ENCODE measurements at places on chromosomes 3 and 15. TPM values are rescaled to one million over a fixed set of nuclear protein-coding genes. Genes with fewer than 3 reads are reported as not detected.

DNA sequence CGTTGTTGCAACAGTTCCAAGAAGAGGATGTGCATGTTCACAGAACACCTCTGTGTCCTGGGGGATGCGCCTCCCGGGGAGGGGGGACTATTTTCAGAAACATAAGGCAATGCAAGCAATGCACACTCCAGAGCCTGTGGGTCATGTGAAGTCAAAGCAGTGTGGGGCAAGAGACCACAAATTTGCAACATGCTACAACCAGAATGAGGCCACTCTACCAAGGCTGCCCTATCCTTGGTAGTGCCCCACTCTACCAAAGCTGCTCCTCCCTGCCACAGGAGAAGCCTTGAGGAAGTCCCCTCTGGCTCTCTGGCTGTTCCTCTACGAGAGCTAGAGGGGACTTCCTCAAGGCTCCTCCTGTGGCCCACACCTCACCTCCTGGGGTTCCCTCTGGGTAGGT, 8.4 kb upstream of the NR2C2 start:
- no peak for DNase-seq

- no peak for DNase-seq
These were observed 83.9 kb upstream of the MEF2A start for GRCh38 chr15:99481951-99482230.

The DGKG gene
- total RNA-seq: 45.2 TPM

- no peak for DNase-seq
These were observed 3.0 kb upstream of the B4GALT4 start for GRCh38 chr3:119243712-119244111.

DNA sequence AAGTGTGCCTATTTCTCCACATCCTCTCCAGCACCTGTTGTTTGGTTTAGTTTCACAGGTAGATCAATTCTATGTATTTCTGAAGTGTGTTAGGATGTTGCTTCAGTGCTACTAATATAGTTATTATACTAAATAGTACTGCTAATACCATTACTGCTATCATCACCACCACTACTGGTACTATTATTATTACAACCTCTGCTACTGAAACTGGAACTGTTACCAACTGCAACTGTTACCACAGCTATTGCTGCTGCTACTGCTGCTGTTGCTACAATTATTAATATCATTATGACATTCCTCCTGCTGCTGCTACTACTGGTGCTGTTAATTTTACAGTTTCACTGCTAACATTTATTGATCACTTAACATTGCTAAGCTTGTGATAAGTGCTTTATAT, 8.3 kb upstream of the LMOD3 start:
- no peak for DNase-seq

DNA sequence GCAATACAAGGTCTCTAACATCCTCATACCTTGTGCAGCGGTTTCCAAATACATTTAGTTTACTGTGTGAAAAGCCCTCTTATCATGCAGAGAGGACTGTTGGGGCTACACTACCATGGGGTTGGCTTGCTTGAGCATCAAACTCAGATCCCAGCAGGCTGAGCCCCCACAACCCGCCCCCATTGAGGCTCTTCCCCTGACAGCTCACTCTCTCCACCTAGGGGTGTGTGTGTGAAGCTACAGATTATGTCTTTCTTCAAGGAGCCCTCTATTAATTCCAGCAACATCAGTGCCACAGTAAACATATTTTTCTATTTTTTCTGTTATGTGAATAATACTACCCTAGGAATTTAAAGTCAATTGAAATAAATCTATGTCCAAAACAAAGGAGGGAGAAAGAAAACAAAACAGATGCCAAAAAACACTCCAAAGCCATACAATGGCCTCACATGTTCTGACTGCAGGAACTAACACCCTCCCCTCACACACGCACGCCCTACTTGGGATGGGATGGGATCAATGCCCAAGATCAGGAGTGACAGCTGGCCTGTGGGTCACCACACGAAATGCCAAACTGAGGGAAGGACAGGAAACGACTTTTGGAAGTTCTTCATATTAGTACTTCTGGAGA, 14.7 kb downstream of the TM4SF4 start:
- peak; percentile 53 for DNase-seq

GRCh38 chr15:25971053-25971452, 107.9 kb upstream of the ATP10A start:
- DNase-seq: no peak

DNA sequence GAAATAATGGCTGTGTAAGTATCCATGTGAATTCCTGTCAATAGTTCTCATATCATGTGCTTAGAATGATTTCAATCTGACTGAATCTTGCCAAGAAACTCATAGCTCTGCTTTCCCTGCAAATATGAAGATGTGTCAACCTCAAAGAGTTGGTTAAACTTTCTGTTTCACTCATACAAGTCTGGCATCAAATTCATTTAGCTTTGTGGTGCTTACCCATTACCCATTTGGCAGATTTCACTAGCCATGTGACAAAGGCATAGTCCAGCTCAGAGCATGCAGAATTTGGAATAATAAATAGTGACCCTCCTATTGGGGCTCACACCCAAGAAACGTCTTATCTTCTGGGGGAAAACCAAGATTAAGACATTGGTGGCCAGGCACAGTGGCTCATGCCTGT, 256.6 kb upstream of the TPRG1 start:
- DNase-seq: no peak

DNA sequence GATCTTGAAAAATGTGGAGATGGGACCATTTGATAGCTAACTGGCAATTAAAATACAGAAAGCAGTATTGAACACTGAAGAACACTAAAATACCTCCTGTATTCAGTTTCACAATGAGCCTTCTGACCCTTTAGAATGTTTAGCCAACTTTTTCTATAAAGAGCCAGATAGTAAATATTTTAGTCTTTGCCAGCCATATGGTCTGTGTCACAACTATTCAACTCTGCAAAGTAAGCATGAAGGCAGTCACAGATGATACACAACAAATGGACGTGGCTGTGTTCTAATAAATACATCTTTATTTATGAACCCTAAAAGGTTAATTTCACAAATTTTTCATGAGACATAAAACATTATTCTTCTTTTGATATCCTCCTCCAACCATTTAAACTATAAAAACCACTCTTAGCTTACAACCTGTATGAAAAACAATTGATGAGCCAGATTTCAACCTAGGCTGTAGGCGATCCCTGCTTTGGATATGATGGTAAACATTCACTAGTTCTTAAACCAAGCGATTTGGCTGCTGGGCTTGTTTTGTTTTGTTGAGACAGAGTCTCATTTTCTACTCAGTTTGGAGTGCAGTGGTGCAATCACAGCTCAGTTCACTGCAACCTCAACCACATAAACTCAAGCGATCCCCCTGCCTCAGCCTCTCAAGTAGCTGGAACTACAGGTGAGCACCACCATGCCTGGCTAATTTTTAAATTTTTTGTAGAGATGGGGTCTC, 13.6 kb upstream of the CSPG5 start:
- DNase-seq: no peak

- DNase-seq: no peak
These were observed 17.7 kb upstream of the CGNL1 start for GRCh38 chr15:57358571-57358970.

- DNase-seq: no peak
These were observed 155.0 kb downstream of the DUT start for GRCh38 chr15:48486228-48486627.

- no peak for DNase-seq
These were observed 22.9 kb upstream of the PLXNA1 start for GRCh38 chr3:126959921-126960603.

DNA sequence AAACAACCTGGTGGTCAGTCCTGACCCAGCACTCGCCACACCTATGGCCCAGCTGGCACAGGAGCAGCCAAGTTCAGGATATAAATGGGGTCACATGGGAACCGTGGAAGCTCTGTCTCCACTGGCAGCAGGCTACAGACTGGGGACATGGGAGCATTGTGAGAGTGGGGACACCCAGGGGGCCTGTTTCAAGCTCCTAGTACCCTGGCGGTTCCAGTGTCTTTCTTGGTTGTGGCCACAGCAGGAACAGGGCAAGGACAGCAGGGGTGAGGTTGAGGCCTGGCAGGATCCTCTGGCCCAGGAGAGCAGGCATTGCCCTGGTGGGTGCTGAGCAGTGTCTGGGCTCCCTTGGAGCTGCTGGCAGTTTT, 1.9 kb downstream of the CSK start:
- DNase-seq: no peak

DNA sequence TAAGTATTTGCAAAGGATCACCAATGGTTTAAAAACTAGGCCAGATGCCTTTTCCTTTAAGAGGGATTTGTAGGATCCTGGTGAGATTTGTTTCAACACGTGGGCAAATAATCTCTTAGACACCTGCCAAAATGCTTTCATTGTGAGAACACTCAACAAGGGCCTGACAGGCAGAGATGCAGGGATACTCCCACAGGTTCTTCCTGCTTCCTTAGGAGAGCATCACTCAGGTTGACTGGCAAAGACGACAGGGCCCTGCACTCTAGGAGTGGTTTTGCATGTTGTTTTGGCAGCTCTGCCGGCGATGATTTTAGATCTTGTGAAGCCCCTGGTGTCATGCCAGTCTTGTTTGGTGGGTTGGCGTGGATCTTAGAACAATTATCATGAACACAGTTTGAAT, 184.5 kb downstream of the NR1D2 start:
- no peak for DNase-seq

DNA sequence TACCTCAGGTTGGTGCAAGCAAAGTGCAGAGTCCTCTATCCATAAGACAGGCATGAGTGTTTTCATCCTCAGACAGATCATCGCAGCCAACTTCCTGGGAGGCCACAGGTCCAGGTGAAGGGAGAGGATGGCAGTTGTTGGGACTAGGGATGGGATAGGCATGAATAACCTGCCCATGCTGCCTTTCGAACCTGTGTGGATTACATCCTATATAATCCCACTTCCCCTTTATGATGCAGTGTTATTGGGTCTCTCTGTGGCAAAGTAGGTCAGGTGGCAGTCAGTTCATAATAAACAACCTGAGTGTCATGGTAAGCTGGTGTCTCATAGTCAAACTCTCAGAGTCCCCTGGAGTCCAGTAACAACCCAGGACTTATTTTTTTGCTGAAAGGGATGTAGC, 40.4 kb downstream of the CCR3 start:
- DNase-seq: no peak

GRCh38 chr3:179695672-179696313, 43.0 kb downstream of the USP13 start:
- DNase-seq: peak; percentile 47

The LRRC2 gene
- total RNA-seq: 0.28 TPM

GRCh38 chr3:72657666-72658065, 190.6 kb downstream of the SHQ1 start:
- no peak for DNase-seq

DNA sequence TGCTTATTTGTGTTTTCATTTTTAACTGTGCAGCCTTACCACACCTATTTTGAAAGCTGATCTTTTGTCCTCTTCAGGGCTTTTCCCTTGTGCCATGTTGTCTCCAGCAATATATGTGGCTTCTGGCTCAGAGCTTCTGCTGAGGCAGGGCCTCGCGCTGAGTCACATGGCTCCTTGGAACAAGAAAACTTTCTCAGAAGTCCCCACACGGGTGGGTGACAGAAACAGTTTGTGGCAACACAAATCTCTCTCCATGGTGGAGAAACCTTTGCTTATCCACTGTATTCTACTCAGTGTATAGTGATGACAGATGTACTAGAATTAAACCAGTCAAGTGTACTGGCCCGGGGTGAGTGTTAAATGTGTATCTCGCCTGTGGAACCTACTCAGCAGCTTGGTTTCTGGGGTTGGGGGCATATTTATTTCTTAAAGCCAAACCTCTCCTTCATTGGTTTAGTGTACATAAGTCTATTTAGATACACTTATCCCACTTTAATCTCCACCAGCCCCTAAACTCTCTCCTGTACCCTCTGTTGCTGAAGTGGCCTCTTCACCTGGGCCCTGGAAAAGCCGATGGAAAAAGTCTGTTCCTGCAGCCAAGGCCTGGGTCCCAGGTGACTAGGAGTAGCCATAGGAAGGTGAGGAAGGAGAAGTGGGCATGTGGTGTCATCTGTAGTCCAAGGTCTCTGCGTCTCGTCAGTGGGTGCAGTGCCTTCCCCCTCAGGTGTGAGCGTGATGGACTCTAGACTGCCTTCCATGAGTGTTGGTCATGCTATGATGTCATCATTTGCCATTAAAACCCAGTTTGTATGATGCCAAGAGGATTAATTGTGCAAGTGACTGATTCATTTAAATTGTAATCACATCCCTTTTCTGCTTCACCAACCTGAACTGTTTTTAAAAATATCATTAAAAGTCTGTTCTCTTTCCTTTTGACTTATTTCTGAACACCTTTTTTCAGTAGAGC, 3.2 kb upstream of the FBXL22 start:
- no peak for DNase-seq

The SEMA3B gene
- total RNA-seq: 2.0 TPM

GRCh38 chr3:171126478-171127209, 100.1 kb upstream of the SLC2A2 start:
- DNase-seq: no peak

- DNase-seq: no peak
These were observed 63.0 kb upstream of the ACP3 start for GRCh38 chr3:132254076-132254755.

- no peak for DNase-seq
These were observed 36.7 kb downstream of the HMCES start for GRCh38 chr3:129315223-129315997.

DNA sequence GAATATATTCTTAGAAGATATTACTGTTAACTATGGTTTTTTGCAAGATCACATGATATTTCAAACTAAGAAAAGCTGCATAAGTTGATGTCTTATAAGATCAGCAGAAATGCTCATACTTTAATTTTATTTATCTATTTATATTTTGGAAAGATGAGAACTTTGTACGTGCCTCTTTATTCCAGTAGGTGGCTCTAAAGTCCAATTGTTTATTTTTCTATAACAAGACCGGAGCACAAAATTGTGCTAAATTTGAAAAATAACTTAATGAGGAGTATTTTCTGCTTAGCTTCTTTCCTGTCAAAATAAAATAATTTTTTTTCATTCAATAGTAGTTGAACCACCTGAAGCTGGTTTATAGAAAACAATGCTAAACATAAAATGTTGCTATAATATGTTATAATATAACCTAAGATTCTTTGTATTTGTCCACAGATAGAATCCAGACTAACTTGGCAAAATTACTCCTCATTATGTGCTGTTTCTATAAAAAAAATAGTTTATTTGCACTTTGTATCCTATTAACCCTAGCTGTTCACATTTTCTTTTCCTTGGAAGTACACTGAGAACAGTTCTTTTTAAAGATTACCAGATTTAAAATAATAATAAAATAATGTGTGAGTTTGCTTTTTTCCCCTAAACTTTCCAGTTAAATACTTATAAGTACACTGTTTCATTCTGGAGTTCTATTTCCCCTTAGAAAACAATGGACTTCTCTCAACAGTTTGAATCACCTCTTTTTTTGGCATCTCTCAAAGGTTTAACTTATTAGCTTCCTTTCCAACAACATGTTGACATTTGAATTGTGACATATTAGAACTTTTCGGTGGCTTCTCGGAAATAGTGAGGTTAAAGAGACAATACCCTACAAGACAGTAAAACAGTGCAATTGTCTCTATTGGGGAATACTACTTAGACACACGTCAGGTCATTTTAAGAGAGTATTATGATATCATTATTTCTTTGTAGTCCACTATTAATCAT, 530.0 kb downstream of the MECOM start:
- DNase-seq: peak; percentile 31

The HDC gene
- total RNA-seq: not detected

The FAM131A gene
- 15.1 TPM for total RNA-seq

GRCh38 chr3:139213936-139214335, 129.9 kb upstream of the MRPS22 start:
- DNase-seq: no peak

Measured in A673 (cell line).